Fibroblast of skin of back (primary cell): ENCODE measurements at places on chromosomes 4 and X.

DNA sequence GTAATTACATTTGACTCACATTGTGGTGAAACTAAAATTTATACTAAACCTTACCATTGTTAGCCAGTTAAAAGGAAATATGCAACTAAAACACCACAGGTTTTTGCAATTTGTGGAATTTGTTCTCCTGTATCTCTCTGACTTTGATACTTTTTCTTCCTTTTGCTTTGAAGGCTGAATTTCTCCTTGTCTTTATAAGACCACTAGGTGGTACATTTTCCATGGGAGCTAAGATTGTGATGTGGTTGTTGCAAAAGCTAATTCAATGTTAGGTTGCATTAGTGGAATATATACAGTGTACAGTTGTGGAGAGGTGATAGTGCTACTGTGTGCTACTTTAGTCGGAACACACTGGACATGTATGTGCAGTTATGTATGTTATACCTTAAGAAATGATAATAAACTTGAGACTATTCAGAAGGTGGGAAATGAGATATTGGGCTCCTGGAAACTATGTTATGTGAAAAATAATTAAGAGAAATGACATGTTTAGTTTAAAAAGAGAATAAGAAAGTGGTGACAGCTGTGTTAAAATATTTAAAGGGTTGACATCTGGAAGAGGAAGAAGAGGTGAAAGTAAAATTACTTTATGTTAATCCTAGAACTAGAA lies 70.3 kb downstream of the ARL9 start:
- peak; percentile 44 for DNase-seq

DNA sequence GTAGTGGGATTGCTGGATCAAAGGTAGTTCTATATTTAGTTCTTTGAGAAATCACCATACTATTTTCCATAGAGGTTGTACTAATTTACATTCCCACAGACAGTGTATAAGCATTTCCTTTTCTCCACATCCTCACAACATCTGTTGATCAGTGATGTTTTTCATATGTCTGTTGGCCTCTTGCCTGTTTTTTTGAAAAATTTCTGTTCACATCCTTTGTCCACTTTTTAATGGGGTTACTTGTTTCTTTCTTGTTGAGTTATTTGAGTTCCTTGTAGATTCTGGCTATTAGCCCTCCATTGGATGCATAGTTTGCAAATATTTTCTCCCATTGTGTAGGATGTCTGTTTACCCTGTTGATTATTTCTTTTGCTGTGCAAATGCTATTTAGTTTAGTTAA lies 72.6 kb downstream of the STOX2 start:
- DNase-seq: no peak

GRCh38 chr4:166459621-166460020 lies 586.6 kb downstream of the TLL1 start:
- no peak for DNase-seq

DNA sequence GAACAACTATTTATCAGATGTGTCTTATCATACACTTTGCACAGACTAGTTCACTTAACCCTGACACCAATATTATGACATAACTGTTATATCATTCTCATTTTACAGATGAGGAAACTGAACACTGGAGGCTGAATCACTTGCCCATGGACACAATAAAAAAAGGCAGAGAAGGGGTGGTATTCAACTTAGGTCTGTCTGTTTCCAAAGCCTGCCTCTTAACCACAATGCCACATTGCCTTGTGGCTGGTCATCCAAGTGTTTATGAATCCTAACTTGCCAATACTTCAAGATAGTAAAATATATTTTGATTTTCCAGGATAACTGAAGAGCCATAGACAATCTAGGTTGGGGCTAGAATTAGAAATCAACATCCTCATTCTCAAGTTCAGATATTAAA lies 327.8 kb downstream of the NR3C2 start:
- DNase-seq: no peak

GRCh38 chr4:156949373-156949814 lies 22.2 kb downstream of the PDGFC start:
- DNase-seq: peak; percentile 69
